ENCODE measurements at places on chromosomes 1 and 21.
A peak's percentile ranks its signal among the peaks of the same experiment; 100 is the strongest.

- no peak for DNase-seq
Observed at GRCh38 chr1:195462646-195463045, 1145.6 kb downstream of the KCNT2 start.

- DNase-seq, result no peak
Observed at GRCh38 chr1:19582318-19582717, 61.8 kb upstream of the NBL1 start.

DNA sequence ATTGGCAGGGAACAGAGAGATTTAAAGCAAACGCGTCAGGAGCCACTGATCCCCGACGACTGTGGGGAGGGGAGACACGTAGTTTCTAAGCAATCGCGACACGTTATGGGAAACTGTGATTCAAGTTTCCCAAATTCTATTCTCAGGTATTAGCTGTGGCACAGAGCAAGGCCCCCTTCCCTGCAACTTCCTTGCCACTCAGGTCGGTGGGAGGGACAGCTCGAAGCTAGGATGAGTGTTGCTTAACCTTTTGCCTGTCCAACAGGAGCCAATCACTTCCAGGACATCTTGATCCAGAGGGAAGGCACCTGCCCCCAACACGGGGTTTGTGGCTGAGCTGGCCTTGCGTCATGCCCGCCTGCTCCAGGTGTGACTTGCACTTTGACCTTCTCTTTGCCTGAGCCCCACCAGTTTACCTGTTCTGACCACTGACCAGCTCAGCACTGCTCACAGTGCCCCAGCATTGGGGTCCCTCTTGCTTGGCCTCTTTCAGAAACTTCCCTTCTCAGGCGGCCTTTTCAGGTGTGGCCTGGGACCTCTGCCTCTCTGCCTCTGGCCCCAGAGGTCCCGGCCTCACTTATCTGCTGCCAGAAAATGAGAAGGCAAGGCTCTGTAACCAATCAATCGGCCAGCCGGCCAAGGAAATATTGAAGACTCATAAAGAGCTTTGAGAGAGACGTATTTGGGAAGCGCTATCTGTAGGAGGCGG is 24.6 kb downstream of the TEX35 start:
- no peak for DNase-seq

- no peak for DNase-seq
Observed at GRCh38 chr1:59041646-59042277, 255.1 kb upstream of the FGGY start.

DNA sequence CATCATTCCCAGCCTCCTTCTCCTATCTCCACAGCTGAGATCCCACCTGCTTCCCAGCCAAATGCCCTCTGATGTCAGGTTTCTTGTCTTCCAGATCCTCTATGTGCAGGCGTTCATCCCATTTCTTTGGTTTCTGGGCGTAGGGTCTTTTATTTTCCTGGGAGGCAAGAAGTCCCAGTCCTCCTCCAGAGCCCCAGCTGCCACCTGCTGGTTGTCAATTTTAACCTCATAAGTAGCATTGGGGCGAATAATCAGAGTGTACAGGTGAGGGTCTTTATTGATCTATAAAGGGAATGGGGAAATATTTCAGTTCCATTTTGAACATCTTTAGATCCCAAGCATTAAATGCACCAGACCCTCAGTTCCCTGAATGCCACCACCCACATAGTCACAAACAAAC is 47.2 kb upstream of the EPS15 start:
- no peak for DNase-seq

- DNase-seq, result peak; percentile 24
Observed at GRCh38 chr1:182995894-182996293, 27.3 kb upstream of the LAMC1 start.

- DNase-seq, result no peak
Observed at GRCh38 chr1:181936269-181936668, 125.2 kb downstream of the ZNF648 start.

DNA sequence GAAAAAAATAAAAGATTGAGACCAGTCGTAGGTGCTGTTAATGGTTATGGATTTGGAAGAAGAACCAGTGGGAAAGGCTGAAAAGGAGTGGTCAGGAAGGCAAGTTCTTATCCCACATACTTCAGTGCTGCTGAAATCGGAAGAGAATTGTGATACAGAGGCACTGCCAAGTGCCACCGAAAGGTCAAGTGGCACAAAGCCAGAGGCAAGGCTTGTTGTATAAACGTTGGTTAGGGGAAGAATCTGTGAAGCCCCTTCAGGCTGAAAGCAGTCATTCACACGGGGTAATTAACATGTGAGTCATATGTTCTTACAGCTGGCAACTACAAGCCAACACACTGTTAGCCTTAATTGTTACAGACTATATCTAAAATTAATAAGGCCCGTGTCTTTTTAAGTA is 48.8 kb downstream of the ZBTB40 start:
- peak; percentile 95 for DNase-seq

DNA sequence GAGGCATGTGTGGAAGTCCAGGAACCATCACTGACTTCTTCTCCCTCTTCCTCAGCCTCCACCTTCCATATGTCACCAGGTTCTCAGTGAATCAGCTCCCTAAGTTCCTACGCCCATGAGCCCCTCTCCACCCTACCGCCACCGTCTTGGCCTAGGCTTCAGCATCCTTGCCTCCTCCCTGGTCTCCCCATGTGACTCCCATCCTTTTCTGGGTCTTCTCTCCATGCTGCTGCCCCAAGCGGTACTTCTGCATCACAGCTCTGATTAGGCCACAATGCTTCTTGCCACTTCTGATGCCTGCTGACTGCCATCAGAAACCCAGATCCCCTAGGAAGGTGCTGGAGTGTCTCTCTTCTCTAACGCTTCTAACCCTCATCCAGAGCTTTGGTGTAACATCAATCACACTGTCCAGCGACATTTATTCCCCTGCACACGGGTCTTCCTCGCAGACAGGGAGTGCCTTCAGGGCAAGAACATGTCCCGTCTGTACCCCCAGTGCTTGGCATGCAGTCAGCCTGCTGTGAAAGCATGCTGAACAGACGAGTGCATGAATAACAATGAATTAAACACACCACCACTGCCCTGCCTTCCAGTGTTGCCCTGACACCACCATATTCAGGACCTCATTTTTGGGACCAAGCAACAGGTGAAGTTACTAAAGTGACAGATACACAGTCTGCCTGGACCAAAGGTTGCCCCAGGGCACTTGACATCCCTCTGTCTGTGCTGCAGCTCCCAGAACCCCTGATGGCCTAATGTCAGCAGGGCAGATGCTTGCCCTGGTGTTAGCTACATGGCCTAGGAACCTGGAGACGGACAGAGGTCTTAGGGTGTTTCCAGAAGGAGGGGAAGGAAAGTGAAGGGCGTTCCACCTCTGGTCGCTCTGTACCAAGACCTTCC is 158.7 kb upstream of the EDN2 start:
- no peak for DNase-seq

- no peak for DNase-seq
Observed at GRCh38 chr21:35738347-35738961, 321.9 kb downstream of the SETD4 start.

DNA sequence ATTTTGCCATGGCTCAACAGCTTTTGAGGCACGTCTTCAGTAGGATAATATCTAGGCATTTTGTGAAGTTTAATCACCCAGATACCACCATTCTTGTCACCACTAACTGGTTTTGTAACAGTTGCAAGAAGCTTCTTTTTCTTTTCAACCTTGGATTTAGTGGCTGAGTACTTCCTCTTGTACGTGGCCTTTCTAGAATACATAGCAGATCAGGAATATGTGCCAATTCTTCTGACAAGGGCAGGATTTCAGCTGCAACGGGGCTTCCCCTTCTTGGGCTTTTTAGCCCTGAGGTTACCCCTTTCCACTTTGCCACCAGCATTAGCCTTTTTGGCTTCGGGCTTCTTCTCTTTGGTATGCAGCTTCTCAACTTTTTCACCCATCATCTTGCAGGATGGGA is 79.3 kb upstream of the WARS2 start:
- DNase-seq, result no peak

- no peak for DNase-seq
Observed at GRCh38 chr21:36727866-36728265, 29.0 kb downstream of the SIM2 start.

GRCh38 chr1:185670187-185670627 is 64.0 kb upstream of the HMCN1 start:
- peak; percentile 35 for DNase-seq

- DNase-seq, result peak; percentile 55
Observed at GRCh38 chr1:181038399-181038873, 4.7 kb downstream of the MR1 start.

- no peak for DNase-seq
Observed at GRCh38 chr1:31623365-31623764, 5.9 kb downstream of the HCRTR1 start.

- no peak for DNase-seq
Observed at GRCh38 chr21:42154237-42155044, 64.5 kb upstream of the ABCG1 start.

GRCh38 chr21:42309753-42310213 is 5.4 kb downstream of the TFF3 start:
- DNase-seq, result no peak

GRCh38 chr21:14096172-14096571 is 114.6 kb downstream of the LIPI start:
- DNase-seq, result no peak

- DNase-seq, result no peak
Observed at GRCh38 chr1:206933333-206933945, 11.7 kb upstream of the FCMR start.

DNA sequence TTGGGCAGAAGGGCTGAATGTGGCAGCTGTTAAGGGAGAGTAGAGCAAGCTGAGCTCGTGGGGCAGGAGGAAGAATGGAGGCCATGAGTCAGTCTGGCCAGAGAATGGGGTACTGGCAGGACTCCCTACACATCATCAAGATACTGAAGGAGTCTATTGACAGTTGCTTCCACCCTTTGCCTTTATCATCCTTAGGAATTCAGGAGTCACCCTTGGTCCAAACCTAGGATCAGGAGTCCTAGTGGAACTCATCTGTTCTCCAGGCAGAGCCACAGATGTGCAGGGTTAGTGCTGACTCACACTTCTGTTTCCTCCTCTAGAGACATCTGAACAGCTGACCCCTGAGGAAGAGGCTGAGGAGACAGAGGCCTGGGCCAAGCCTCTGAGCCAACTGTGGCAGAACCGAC is 18.7 kb upstream of the ST3GAL3 start:
- DNase-seq, result no peak

DNA sequence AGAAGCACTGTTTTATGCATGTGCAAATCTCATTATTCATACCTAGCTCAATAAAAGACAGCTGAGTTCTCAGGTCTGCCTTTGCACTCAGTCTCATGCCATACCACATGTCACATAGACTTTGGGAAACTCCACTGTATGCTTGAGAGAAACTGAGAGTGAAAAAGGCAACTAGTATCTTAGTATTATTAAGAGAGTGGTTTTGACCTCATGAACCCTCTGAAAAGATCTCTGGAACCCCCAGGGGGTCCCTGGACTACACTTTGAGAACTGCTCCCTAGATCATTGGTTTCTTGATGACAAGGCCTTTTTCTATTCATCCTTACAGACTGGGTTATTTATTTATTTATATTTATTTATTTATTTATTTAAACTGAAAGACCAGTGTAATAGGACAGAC is 3.7 kb upstream of the RHEX start:
- no peak for DNase-seq

DNA sequence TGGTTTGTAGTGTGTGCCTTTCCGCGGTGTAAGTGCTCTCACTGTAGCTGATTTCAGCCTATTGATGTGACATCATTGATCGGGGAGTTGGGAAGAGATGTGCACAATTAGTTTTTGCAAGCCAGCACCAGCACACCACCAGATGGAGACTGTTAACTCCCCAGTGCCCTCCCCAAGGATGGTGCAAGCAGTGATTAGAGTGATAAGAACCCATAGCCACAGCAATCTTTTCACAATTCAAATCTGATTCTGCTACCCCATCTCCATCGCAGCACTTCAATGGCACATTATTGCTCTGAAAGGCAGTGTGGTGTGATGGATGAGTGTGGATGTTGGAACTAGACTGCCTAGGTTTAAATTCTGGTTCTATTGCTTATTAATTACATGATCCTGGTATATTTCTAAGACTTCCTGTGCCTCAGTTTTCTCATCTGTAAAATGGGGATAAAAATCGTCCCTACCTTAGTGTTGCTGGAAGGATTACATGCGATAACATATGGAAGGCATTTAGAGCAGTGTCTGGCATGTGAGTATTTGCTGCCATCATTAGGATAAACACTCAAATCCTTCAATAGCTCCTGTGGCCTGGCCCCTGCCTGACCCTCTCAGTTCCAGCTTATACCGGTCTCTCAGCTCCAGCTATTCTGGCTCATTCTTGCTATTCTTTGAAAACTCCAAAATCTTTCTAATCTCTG is 6.7 kb downstream of the CSF3R start:
- DNase-seq, result no peak

- no peak for DNase-seq
Observed at GRCh38 chr1:119310301-119310700, 58.3 kb upstream of the HAO2 start.

- no peak for DNase-seq
Observed at GRCh38 chr1:206062464-206062863, 9.5 kb downstream of the RHEX start.

DNA sequence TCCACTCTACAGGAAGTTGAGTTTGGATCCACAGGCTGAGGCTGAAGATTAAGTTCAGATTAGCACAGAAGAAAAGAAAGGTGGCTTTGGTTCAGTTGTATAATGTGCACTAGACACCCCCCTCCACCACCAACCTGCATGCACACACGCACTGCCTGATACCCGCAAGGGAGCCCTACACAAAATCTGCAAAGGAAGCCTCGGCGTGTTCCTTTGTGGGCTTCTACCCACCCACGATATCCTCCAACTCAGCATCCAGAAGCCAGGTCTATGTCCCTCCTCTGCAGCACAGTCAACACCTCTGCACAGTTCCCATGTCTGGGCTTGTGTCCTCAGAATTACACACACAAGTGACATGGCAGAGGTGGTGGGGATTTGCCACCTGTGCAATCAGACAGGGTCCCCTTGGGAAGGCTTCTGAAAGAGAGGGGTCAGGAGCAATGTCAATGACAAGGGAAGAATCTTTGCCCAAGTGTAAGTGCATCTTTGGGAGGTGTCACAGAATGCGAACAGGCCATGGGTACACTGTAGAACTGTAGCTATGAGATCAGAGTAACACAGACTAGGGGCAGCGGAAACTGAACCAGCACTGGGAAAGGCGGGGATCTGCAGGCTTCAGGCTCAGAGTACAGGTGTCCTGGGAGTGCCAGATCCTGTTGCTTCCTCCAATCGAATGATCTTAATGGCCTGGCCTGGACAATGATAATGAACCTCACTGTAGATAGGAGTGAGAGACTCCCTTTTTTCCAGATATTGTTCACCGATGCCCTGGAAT is 148.6 kb upstream of the ETV3 start:
- DNase-seq, result no peak

- DNase-seq, result no peak
Observed at GRCh38 chr1:181175356-181175910, 86.9 kb downstream of the IER5 start.

- DNase-seq, result no peak
Observed at GRCh38 chr1:173823781-173824314, 625 bp upstream of the DARS2 start.

GRCh38 chr1:68213843-68214242 is 18.5 kb downstream of the WLS start:
- DNase-seq, result no peak

All from foreskin melanocyte (primary cell).